Endodermal cell (in vitro differentiated cells): ENCODE measurements at places on chromosomes 12 and 14. TPM values are rescaled to one million over a fixed set of nuclear protein-coding genes. Genes with fewer than 3 reads are reported as not detected.
A peak's percentile ranks its signal among the peaks of the same experiment; 100 is the strongest.

The KCNK10 gene
- 0.24 and 0.54 TPM in 2 replicates for total RNA-seq

The SERPINA3 gene
- 0.27 to 0.59 TPM (median 0.52 TPM) in 3 replicates for total RNA-seq

The ACACB gene
- 5.2 to 9.3 TPM (median 6.8 TPM) in 3 replicates for total RNA-seq

The IGFBP6 gene
- 32.5 to 48.4 TPM (median 38.5 TPM) in 3 replicates for total RNA-seq

The SLC7A7 gene
- 15.9 and 17.0 TPM in 2 replicates for total RNA-seq

The KRT75 gene
- total RNA-seq = not detected in 3 replicates

The TCL1B gene
- 0.93 and 0.95 TPM in 2 replicates for total RNA-seq

The NUAK1 gene
- total RNA-seq = 14.0 to 69.7 TPM (median 17.6 TPM) in 3 replicates

The CLEC4C gene
- not detected in 3 replicates for total RNA-seq

The TTC9 gene
- total RNA-seq = 8.4 and 9.4 TPM in 2 replicates

The VTI1B gene
- total RNA-seq = 118 and 123 TPM in 2 replicates

- no peak for DNase-seq
- no peak overlapping the region for H3K4me3 ChIP-seq
- H3K36me3 ChIP-seq = no peaks in the 10 kb centered on the region
- H3K27me3 ChIP-seq = no peaks in the 10 kb centered on the region
Measured at GRCh38 chr12:50566066-50566465, 61.3 kb downstream of the DIP2B start.

DNA sequence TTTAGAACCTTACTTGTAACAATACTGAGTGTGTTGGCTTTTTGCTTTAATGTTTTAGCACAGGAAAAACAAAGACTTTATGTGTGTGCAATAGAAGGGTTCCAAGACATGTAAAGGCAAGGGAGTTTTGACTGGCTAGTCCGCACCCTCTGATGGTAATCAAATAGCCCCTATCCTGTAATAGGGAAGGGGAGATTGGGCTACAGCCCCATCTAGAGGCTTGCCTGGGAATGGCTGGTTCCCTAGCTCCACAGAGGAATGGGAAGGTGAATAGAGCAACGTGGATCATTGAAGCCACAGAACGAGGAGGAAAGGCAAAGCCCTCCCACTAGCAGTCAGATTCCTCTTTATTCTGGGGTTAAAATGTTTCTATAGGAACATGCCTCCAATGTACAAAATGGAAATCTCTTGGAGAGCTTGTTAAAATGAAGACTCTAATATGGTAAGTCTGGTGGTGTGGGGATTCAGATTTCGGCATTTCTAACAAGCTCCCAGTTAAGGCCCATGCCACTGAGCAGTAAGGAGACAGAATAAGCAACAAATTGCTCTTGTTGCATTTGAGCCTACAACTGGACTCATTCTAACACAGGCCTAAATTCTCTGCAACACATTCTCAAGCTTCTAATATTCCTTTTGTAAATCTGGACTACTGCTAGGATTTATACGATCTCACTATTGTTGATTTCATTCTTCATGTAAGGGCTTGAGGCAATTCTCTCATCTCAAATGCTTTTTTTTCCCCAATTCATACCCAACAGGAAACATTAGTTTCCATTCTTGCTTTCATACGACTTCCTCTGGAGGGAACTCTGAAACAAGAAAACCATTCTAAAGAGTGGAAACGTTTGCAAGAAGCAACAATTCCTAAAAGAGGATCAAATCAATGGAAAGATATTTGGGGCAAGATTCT, 57.1 kb downstream of the NIN start:
- no peak overlapping the region for H3K4me3 ChIP-seq
- peak; percentile 91 for DNase-seq
- no peaks in the 10 kb centered on the region for H3K27me3 ChIP-seq

DNA sequence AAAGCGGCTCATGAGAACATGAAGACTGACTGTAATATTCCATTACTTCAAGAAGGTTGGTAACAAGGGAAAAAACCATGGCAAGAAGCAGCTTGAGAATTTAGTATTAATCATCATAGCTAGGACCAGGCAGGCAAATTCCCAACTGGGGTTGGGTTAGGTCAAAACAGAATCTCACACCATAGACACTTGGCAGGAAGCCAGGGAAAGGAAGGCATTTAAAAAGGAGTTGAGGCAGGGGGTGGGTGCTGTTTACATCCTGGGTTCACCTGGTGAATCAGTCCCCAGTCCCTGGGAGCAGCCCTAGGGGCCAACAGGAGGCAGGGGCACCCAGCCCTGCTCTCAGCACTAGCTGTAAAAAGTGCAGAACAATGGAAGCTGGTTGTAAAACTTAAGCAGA, 108.6 kb downstream of the EGLN3 start:
- H3K27ac ChIP-seq = no peak overlapping the region
- H3K36me3 ChIP-seq = no peaks in the 10 kb centered on the region
- H3K27me3 ChIP-seq = no peaks in the 10 kb centered on the region

DNA sequence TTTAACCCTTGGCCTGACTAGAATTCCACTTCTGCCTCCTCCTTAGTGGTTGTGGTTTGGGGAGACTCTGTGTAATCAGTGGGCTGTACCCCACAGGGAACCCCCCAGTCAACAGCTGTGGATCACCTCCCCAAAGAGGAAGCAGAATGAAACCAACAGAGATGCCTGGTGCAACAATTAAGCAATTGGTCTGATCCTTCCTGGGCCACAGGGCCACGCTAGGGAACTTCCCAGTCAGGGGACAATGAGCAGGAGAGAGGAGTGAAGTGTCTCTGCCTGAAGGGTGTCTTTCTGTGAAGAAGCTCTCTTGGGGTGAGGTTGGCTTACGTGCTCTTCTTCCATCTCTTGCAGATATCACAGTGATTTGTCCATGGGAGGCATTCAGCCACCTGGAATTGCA, 8.2 kb downstream of the PDE6H start:
- H3K27ac ChIP-seq = no peak overlapping the region
- no peak overlapping the region for H3K4me3 ChIP-seq
- no peak for DNase-seq
- no peaks in the 10 kb centered on the region for H3K27me3 ChIP-seq
- H3K36me3 ChIP-seq = no peaks in the 10 kb centered on the region

- H3K27ac ChIP-seq = no peak overlapping the region
- no peaks in the 10 kb centered on the region for H3K36me3 ChIP-seq
- peaks cover 8% of the 10 kb centered on the region for H3K4me1 ChIP-seq
- H3K4me3 ChIP-seq = peak overlapping the region; percentile 47
Measured at GRCh38 chr12:105502426-105502930, 172.0 kb downstream of the C12orf75 start.

GRCh38 chr14:53743371-53743770, 213.3 kb downstream of the BMP4 start:
- H3K27ac ChIP-seq = no peak overlapping the region
- no peaks in the 10 kb centered on the region for H3K36me3 ChIP-seq
- DNase-seq = no peak
- H3K4me1 ChIP-seq = peaks cover 9% of the 10 kb centered on the region

DNA sequence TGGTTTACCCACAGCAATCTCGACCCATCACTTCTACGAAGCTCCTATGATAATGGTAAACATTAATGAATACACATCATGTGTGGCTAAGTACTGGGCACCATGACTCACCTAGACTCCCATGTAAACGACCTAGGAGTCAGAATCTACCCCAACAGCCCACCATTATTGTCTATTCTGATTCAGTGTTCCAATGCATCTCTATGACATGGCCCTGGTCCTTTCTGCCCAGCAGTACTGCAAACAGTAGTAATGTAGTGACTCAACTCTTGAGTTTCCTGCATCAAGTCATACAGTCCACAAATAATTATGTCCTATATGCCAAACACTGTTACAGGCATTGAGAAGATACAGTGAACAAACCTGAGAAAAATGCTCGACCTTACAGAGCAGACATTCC, 14.6 kb downstream of the GTF2A1 start:
- H3K36me3 ChIP-seq = peaks cover 77% of the 10 kb centered on the region
- no peaks in the 10 kb centered on the region for H3K4me1 ChIP-seq
- no peak overlapping the region for H3K4me3 ChIP-seq
- no peak for DNase-seq
- no peak overlapping the region for H3K27ac ChIP-seq
- no peaks in the 10 kb centered on the region for H3K27me3 ChIP-seq

DNA sequence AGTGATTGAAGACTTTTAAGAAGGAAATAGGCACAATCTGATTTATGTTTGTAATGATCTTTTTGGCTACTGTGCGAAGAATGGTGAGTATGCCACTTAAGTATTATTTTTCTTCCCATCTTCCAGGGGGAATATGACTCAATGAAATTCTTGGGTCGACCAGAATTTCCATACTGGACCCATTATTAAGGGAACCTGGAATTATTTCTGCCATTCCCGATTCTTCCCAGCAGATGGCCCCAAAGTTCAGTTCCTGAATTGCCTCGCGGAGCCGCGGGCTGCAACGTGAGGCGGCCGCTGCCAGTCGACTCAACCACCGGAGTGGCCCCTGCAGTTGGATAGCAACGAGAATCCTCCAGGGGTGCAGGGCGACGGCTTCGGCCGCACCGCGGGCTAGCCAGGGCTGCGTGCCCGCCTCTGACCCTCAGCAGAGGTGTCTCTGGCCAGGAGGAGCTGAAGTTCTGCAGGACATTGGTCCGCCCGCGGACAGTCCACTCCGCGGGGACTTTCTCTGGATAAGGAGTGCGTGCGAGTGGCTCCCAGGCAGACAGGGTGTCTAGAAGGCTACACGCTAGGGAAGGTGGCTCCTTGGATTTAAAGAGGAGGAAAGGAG, 628 bp upstream of the TSHR start:
- no peak overlapping the region for H3K27ac ChIP-seq
- peaks cover 21% of the 10 kb centered on the region for H3K27me3 ChIP-seq
- H3K36me3 ChIP-seq = no peaks in the 10 kb centered on the region

- no peak overlapping the region for H3K4me3 ChIP-seq
- no peak for DNase-seq
- no peaks in the 10 kb centered on the region for H3K36me3 ChIP-seq
- no peak overlapping the region for H3K27ac ChIP-seq
Measured at GRCh38 chr12:91877456-91878235, 268.0 kb downstream of the BTG1 start.

DNA sequence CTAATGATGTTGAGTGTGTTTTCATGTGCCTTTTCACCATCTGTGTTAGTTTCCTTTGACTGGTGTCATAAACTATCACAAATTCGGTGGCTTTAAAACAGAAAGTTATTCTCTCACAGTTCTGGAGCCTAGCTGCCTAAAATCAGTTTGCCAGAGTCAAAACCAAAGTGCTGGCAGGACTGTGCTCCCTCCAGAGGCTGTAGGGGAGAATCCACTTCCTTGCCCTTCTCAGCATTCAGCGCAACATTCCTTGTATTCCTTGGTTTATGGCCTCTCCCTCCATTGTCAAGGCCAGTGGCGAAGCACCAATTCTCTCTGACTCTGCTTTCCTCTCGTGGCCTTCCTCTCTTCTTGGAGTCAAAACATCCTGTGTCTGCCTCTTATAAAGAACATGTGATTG, 174.2 kb upstream of the PDE3A start:
- no peaks in the 10 kb centered on the region for H3K27me3 ChIP-seq
- H3K36me3 ChIP-seq = no peaks in the 10 kb centered on the region
- H3K4me3 ChIP-seq = no peak overlapping the region

- DNase-seq = no peak
- no peaks in the 10 kb centered on the region for H3K27me3 ChIP-seq
- no peaks in the 10 kb centered on the region for H3K4me1 ChIP-seq
- H3K36me3 ChIP-seq = no peaks in the 10 kb centered on the region
Measured at GRCh38 chr14:38837343-38838048, 265.5 kb downstream of the SEC23A start.

DNA sequence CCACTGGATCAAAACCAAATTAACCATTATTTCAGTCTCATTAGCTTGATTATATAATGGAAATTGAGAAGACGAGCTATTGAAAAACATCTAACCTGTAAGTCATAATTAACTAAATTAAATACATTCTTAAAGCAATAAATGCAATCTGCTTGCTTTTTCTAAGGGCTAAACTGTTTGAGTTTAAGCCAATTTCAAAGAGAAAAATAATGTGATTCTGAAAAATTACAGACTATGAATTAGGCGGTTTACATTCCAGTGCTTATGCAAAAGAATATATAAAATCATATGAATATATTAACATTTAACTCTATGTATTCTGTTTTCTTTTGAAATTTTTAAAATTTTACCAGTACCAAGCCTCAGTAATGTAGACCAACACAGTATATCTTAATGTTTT, 1349.4 kb downstream of the FSCB start:
- no peak for DNase-seq
- H3K4me1 ChIP-seq = no peaks in the 10 kb centered on the region
- H3K27ac ChIP-seq = no peak overlapping the region

DNA sequence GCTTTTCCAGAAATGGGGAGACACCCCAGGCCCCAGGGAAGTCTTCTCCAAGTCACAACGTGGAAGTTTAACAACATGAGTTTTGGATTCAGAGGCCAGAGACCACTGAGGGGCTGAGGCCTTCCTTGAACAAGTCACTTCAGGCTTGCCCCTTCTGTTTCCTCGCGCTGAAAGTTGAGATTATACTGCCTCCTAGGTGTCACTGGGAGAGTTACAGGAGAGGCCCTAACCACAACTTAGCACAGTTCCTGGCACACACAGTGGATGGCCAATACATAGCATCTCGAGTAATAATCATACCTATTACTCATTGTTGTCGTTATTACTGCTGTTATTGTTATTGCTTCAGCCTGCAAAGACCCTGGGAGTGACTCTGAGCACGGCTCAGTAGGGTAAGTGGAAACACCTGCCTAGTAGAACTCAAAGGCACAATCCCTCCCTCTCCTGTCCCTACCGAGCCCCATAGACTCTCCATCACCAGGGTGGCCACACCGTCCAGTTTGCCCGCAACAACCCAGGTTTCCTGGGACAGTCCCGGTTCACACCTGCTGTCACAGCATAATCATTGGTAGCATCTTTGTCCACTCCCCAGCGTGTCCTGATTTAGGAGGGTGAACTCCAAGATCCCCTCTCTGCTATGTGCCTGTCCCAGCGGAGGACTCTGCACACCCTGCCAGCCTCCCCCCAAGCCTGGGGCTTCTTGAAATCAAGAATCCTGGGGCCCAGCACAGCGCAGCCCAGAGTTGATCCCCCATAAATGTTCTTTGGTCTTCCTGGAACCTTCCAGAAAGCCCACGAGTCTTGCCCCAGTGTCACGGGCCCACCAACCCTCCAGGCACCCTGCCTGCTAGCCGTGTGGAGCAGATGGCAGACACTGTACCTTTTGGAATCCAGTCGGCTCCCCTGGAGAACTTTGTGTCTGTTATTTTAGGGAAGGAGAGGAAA, 85.0 kb downstream of the SYNE3 start:
- no peak overlapping the region for H3K4me3 ChIP-seq
- no peaks in the 10 kb centered on the region for H3K4me1 ChIP-seq
- peaks cover 30% of the 10 kb centered on the region for H3K36me3 ChIP-seq
- peak; percentile 77 for DNase-seq
- H3K27me3 ChIP-seq = no peaks in the 10 kb centered on the region

DNA sequence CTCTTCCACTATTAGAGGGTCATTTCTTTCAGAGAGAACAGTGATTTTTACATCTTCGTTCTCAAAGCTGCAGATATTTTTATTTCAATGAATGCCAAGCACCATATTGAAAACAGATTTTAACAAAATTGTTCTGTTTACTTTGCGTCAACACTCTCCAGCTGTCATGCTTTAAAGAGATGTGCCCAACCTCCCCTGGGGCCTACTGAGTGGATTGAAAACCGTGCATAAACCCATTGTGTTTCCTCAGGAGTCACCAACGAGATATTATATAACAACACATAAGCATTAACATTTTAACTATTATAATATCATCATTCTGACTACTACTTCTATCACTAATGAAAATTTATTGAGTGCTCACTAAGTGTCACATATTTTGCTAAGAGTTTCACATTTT, 81.6 kb downstream of the MYF5 start:
- no peak for DNase-seq
- no peak overlapping the region for H3K27ac ChIP-seq
- H3K4me3 ChIP-seq = no peak overlapping the region
- H3K27me3 ChIP-seq = no peaks in the 10 kb centered on the region
- peaks cover under 1% of the 10 kb centered on the region for H3K36me3 ChIP-seq
